Fibroblast of skin of left quadriceps (primary cell): ENCODE measurements at places on chromosomes 13 and 19.

DNA sequence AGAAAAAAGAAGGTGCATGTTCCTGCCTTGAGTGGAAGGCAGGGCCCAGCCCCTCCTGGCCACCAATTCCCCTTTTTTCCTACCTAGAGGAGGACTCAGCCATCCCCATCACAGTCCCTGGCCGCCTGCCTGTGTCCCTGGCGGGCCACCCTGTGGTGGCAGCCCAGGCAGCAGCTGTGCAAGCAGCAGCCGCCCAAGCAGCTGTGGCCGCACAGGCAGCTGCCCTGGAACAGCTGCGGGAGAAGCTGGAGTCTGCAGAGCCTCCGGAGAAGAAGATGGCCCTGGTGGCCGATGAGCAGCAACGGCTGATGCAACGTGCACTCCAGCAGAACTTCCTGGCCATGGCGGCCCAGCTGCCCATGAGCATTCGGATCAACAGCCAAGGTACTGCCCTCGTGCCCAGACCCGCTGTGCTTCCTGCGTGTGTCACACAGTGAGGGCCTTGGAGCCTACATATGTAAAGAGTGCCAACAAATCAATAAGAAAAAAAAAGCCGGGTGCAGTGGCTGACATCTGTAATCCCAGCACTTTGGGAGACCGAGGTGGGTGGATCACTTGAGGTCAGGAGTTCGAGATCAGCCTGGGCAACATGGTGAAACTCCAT, 17.6 kb upstream of the WDR18 start:
- DNase-seq = no peak

GRCh38 chr13:33072282-33072681, 56.1 kb downstream of the KL start:
- no peak for DNase-seq

- DNase-seq = no peak
Measured at GRCh38 chr13:40502236-40502635, 164.2 kb downstream of the FOXO1 start.

DNA sequence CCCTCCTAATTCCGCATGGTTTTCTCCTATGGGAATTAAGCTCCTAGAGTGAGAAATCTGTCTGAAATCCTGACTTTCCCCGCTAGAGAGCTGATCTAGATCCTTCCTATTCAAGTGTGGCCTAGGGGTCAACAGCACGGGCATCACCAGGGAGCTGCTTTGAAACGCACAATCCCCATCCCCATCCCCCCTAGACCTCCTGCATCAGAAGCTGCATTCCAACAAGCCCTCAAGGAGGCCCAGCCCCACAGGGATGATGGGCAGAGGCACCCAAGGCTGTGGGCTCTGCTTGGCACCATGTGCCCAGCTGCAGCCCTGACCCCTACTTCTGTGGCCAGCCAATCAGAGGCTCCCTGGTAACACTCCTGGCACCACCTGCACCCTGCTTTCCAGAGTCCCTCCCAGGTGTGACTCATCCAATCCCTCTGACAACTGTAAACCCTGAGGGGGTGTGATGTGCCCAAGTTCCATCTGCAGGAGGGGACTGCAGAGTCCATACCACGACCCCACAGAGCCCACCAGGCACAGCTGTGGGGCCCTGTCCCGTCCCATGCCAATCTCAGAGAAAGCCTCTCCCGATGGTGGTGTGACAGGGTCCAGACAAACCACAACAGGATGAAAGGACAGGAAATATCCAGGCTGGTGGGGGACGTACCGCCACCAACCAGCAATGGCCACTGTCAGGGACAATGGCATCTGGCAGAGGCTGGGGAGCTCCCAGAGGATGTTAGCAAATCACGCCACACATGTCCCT, 19.8 kb upstream of the SLC35E1 start:
- DNase-seq = no peak

DNA sequence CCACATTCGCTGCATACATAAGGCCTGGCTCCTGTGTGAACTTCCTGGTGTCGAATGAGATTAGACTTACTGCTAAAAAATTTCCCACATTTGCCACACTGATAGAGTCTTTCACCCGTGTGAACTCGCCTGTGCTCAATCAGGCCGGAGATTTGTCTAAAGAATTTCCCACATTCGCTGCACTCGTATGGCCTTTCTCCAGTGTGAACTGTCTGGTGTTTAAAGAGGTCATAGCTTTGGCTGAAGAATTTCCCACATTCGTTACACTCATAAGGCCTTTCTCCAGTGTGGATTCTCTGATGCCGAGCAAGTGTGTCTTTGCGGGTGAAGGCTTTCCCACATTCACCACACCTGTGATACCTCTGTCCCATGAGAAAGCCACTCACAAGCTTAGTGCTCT, 6.5 kb downstream of the ZNF671 start:
- DNase-seq = no peak

- DNase-seq = no peak
Measured at GRCh38 chr19:10797078-10797477, 38.9 kb downstream of the TMED1 start.

GRCh38 chr13:38803531-38803930, 116.7 kb downstream of the FREM2 start:
- no peak for DNase-seq
